ENCODE measurements at places on chromosomes 1 and 21.

- no peak for DNase-seq
Observed at GRCh38 chr1:225446595-225446960, 18.7 kb upstream of the LBR start.

- DNase-seq, result no peak
Observed at GRCh38 chr1:180386745-180387367, 115.5 kb downstream of the ACBD6 start.

DNA sequence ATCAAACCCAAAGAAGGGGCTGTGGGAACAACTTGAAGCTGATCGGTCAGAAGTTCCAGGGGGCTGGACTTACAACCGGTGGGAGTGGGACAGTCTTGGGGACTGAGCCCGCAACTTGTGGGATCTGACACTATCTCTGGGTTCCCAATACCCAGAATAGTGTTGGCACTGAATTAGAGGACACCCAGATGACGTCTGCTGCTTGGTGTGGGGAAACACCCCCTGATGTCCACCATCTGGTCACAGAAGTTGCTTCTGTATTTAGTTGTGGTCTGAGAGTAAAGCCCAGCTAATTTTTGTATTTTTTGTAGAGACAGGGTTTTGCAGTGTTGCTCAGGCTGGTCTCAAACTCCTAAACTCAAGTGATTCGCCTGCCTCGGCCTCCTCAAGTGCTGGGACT, 28.8 kb downstream of the SERBP1 start:
- DNase-seq, result no peak

DNA sequence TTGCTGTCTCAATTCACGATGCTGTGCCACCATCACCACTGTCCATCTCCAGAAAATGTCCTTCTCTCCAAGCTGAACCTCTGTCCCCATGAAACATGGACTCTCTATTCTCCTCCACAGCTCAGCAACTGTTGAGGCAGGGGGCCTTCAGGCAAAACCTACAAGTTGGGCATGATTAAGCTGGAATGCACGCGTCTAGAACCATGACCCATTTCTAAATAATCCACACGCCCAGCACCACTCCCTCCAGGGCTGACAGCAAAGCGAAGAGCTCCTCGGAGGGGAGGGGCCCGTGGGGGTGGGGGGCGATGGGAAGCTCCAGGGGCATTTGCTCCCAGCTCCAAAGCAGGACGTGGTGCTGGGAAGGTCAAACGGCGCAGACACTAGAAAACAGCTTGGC, 3.3 kb upstream of the HES5 start:
- no peak for DNase-seq

DNA sequence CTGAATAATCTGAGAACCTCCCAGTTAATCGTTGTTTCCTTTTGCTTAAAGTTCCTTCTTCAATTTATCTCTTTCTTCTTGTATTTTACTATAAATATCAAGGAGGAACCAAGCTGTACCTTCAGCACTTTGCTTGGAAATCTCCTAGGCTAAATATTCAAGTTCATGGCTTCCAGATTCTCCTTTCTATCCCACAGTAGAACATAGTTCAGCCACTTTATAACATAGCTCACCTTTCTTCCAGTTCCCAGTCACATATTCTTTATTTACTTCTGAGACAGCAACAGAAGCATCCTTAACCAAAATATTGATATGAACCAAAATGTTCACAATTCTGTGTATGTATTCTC, 11.0 kb downstream of the ZMYM4 start:
- DNase-seq, result no peak

- no peak for DNase-seq
Observed at GRCh38 chr1:235043234-235043633, 85.4 kb downstream of the TOMM20 start.

GRCh38 chr1:200945111-200945510, 50.4 kb downstream of the INAVA start:
- DNase-seq, result no peak

DNA sequence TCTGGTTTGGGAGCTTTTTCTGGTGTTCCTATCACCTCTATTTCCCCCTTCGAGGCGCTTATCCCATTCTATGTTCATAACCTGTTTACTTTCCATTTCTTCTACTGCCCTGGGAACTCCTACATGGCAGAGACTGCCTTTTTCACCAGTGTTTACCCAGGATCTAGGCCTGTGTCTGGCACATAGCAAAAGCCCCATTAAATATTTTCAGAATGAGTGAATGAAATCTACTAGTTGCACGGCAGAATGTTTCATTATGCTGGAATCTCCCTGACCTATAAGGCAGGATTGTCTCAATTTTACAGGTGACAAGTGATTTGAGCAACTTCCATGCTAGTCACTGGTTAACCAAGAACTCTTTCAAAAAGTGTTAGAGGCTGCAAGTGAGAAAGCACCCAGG, 70.1 kb downstream of the PGM1 start:
- DNase-seq, result no peak

DNA sequence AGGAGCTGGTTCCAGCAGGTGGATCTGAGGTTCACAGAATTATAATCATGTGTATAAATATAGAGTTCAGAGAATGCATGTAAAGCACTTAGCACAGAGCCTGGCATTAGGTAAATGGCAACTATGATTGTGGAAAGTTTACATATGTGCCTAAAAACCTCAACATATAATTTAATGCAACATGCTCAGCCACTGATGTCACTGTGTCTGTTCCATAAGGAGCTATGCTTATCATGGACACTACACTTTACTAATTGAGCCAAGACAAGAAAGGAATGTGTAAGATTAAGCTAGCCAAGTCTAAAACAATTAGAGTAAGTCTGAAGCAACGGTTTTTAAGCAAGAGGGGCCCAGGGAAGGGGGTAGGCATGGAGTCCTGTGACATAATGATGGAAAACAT, 61.5 kb downstream of the GNG12 start:
- no peak for DNase-seq

All from stimulated activated CD4-positive, alpha-beta T cell treated with anti-CD3 and anti-CD28 coated beads, TNF-alpha, amount 100 ng/mL, for 24 hours (primary cell).